IMR-90 (cell line): ENCODE measurements at places on chromosomes 7 and 10. TPM values are rescaled to one million over a fixed set of nuclear protein-coding genes. Genes with fewer than 3 reads are reported as not detected.

GRCh38 chr10:48538611-48539010 lies 66.3 kb downstream of the ARHGAP22 start:
- no peak for DNase-seq

GRCh38 chr7:43244232-43244631 lies 131.8 kb downstream of the HECW1 start:
- DNase-seq, result peak; percentile 22

GRCh38 chr7:122902751-122903495 lies 16.7 kb upstream of the CADPS2 start:
- no peak for DNase-seq

DNA sequence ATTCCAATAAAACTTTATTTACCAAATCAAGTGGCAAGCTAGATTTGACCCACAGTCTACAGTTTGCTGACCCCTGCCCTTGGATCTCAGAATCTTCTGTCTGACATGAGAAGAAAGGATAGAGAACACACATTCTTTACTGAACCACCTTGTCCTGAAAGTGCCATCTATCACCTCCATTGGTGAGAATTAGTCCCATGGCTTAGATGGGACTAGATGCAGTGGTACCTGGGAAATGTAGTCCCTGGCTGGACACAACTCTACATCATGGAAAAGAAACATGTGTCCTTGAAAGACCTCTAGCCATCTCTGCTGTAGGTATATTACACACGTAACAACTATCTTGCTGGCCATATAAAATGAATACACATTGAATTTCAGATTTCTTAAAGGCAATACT lies 336.2 kb downstream of the LHFPL3 start:
- no peak for DNase-seq

GRCh38 chr7:10855583-10855982 lies 118.1 kb upstream of the PHF14 start:
- DNase-seq, result no peak

DNA sequence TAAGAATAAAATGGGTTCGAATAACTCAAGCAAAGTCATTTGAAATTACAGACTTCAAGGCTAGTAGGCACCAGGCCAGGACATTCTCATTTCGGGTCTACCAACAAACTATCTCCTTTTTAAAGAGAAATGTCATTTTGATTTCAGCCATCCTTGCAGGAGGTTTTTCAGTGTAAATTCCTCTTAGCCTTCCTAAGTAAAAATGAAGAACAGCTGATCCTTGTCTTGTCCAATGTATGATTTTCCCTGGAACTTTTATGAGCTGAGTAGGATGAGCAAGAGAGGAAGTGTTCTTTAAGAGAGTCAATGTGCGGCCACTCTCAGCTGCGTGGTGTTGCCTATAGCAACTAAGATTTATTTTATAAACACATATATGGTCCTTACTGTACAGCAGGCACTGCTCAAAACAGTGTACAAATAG lies 110.1 kb downstream of the PLCE1 start:
- DNase-seq, result peak; percentile 91

DNA sequence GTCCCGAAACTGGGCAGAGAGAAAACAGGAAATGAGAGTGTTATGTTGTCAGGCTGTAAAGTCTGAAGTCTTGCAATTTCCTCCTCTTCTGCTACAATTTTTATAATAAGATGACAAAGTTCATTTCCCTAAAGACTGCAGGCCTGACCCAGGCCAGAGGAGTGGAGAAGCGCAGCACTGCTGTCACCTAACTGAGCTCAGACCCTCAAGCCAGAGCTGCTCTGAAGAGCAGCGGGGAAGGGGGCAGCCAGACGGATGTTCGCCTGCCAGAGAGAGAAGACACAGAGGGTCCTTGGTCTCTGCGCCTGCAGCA lies 12.6 kb upstream of the AOAH start:
- DNase-seq, result no peak

- DNase-seq, result no peak
Observed at GRCh38 chr10:131109726-131110125, 201.8 kb downstream of the TCERG1L start.

DNA sequence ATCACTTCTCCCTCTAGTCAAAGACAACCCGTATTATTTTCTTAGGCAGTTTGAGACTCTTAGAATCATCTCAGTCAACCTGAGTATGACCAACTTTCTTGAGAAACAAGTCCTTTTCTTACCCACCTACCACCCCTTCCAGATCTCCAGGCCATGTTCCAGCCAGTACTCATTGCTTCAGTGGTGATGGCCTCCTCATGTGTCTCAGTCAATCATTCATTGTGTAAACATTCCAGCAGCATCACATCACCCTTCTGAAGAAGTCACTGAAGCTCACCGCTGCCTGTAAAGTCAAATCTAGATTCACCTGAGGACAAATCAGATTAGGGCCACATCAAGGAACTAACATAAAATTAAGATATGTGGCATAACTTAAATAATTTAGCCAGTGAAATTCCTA lies 467.2 kb upstream of the NRP1 start:
- peak; percentile 25 for DNase-seq

DNA sequence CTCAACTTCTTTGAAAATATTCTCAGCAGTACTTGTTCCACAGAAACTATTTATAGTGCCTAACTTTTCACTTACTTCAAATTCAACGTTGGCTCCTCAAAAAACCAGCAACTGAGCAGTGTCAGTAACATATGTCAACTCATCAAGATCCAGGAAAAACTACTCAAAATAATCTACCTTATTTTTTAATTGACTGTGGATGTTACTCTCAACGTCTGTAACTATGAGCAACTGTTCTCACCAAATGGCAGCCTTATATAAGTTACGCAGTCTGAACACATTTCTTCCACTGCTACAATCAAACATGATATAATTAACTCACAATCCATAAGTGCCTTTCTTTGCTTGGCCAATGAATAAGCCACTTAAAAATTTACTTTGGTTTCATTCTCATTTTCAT lies 77.8 kb downstream of the SP8 start:
- no peak for DNase-seq

GRCh38 chr7:94005753-94006152 lies 1.6 kb upstream of the BET1 start:
- no peak for DNase-seq

GRCh38 chr10:113716109-113716910 lies 35.2 kb upstream of the PLEKHS1 start:
- DNase-seq, result no peak

GRCh38 chr7:128893251-128894100 lies 17.0 kb downstream of the KCP start:
- no peak for DNase-seq

- no peak for DNase-seq
Observed at GRCh38 chr10:48659790-48660189, 24.9 kb upstream of the WDFY4 start.

DNA sequence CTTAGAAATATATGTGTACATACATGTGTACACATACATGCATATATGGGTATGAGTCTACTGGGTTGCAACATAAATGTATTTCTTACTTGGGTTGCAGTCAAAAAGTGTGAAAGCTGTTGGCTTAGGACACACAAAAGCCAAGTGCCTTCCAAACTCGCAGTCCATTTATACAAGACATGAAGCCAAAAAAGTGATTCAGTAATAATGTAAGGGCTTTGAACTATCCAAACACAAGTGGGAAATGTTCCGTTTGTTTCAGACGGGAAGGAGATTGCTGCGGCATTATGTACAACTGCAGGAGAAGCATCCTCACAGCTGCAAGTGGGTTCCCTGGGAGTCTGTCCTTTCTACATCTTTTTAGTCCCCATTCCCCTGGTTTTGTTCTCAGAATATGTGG lies 513.6 kb downstream of the SORCS3 start:
- no peak for DNase-seq

DNA sequence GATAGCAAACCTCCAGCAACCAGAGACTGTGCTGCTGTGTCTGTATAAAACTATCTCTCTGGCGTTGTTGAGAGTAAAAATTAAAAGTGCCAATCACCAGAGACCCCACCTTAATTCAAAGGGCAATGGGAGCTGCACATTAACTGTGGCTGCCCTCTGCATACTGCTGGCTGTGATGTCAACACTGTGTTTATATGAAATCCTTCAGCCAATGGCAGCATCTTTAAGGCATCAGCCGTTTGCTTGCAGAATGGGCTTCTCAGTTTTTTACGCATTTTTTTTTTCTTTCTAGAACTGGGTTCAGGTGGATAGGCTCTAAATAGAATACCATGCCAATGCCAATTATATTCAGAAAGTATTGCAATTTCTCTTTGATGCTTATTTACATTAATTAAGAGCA lies 47.7 kb downstream of the CHN2 start:
- DNase-seq, result no peak

- DNase-seq, result no peak
Observed at GRCh38 chr10:62323751-62324150, 50.4 kb upstream of the ZNF365 start.

GRCh38 chr7:20826243-20826642 lies 39.6 kb upstream of the SP8 start:
- DNase-seq, result no peak

DNA sequence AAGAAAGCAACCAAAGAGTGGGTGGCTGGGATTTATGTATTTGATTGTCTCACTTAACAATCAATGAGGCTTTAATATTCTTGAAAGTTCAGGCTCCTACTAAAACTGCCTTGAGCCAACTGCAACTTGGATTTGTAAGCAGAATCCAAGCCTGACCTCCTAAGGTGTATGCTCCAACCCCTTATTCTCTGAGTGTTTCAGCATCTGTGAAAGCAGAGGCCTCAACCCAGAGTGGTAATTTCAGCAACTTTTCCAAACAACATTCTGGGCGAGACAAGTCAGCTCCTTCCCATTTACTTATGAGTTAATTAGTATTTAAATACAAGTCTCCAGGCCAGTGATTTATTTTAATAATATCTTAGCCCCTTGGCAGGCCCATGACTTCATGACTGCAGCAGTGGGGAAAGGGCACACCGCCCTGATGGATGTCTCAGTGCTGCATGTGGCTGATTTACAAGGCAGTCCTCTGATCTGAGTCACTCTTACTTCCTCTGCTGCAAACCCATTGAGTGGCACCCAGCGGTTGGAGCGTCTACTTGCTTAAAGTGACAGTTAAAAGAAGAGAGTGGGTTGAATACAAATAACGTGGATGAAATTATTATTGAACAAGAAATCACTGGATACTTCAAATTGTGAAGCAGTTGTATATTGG lies 209.1 kb downstream of the TRIL start:
- peak; percentile 71 for DNase-seq

DNA sequence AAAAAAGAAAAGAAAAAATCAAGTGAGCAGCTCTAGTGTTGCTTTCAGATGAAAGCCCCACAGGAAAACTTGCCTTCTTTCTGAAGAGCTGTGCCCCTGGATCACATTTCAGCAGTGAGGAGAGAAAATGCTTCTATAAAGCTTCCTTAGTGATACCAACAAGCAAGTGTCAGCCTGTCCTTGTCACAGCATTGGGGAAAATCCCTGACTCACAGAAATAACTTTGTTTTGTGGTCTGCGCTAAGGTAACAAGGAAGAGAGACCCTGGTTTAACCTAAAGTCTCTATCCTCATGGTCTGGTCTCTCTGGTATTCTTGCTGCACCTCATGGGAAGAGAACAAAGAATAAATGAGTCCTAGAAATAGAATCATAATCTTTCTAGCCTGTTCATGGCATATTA lies 885.2 kb upstream of the SORCS1 start:
- no peak for DNase-seq

GRCh38 chr7:135736586-135737305 lies 8.8 kb upstream of the SLC13A4 start:
- DNase-seq, result no peak

DNA sequence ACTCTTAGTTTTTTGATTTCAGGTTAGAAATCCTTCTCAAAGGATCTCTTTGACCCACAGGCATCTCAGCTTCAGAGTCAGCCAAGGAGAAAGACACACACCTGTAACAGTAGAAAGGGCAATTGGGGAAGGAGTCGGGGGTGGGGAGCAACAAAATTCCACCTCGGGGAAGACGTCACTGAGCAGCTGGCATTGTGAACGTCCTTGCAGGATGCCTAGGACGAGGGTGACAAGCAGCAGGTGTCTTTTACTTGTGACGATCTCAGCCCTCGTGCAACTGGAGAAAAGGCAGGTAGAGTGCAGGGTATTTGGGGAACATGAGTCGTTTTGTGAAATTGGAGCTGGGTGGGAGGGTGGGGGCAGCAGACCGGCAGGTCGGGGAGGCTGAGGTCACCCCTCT lies 627.0 kb downstream of the ACTR3B start:
- no peak for DNase-seq

- DNase-seq, result peak; percentile 47
Observed at GRCh38 chr10:114550756-114551635, 107.1 kb downstream of the ABLIM1 start.

DNA sequence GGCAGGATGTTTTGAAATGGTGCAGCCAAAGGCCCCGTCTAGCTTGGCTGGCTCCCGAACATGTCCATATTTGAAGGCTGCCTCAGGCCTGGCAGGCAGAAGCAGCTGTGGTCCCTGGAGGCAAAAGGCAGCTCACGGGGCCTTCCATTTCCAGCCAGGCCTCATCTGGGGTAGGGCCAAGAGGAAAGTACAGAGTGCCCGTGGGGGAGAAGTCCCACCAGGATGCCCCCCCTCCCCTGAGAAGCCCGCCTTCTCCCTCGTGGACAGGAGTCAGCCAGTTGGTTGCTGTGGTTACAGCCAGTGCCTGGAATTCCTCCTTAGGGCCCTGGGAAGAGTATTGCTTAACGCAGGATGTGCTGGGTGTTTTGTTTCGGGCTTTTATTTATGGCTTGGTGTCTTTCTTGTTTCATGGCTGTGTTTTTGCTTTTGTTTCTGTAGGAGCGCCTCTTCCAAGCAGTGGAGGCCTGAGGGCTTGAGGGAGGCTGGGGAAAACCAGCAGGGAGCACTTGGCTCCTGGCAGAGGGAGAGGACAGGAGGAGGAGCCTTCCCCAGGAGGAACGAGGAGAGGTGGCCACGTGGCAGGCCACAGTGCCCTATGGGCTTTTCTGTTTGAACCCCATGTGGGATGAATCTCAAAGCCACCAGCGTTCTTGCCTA lies 45.4 kb downstream of the CHST3 start:
- peak; percentile 94 for DNase-seq

GRCh38 chr10:130751106-130751840 lies 560.2 kb downstream of the TCERG1L start:
- DNase-seq, result no peak

CLEC2L gene
- total RNA-seq, result not detected in 2 replicates

VIPR2 gene
- not detected in 2 replicates for total RNA-seq

RSPH10B gene
- under 0.01 TPM in 1 of 2 replicates, not detected in the other for total RNA-seq

CPA1 gene
- total RNA-seq, result not detected in 2 replicates

OGDHL gene
- total RNA-seq, result under 0.01 and 0.18 TPM in 2 replicates

IGFBP3 gene
- 272 and 308 TPM in 2 replicates for total RNA-seq

KCNH2 gene
- total RNA-seq, result 0.56 and 0.90 TPM in 2 replicates

NSMCE4A gene
- 13.4 and 20.8 TPM in 2 replicates for total RNA-seq

COL28A1 gene
- under 0.01 TPM in 2 replicates for total RNA-seq
